Heart right ventricle (tissue), 16 donors: ENCODE measurements at places on chromosomes 2 and 18. TPM values are rescaled to one million over a fixed set of nuclear protein-coding genes. Genes with fewer than 3 reads are reported as not detected.
A peak's percentile ranks its signal among the peaks of the same experiment; 100 is the strongest.

GRCh38 chr2:54549917-54550518 lies 93.9 kb downstream of the SPTBN1 start:
- no peaks in the 10 kb centered on the region for H3K27me3 ChIP-seq
- no peaks in the 10 kb centered on the region for H3K36me3 ChIP-seq
- no peak overlapping the region for H3K4me3 ChIP-seq
- DNase-seq, result no peak
- peaks cover 95% of the 10 kb centered on the region for H3K4me1 ChIP-seq
- peak overlapping the region; percentile 5 for H3K27ac ChIP-seq

Gene SOX11
- polyA plus RNA-seq, result 0.66 TPM

Gene EPAS1
- polyA plus RNA-seq, result 119 TPM

Gene ERMN
- polyA plus RNA-seq, result 0.09 TPM

DNA sequence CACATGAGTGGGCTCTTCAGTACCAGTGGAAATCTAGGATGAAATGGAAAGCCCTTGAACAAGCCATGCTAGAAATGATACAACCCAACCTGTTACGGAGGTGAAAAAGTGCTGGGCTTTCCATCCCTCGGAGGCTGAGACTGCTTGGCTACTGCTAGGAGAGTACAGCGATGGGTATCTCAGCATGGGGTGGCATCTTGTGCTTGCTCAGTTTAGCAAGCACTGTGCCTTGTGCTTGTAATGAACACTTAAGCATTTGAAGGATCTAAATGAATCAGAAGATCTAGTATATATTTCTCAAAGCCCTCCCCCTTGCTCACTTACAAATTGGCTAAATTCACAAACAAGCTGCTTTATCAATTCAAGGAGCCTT lies 44.3 kb upstream of the EHBP1 start:
- no peak overlapping the region for H3K27ac ChIP-seq
- no peaks in the 10 kb centered on the region for H3K27me3 ChIP-seq
- no peaks in the 10 kb centered on the region for H3K36me3 ChIP-seq
- DNase-seq, result no peak
- H3K4me3 ChIP-seq, result no peak overlapping the region

Gene CSRNP3
- 0.77 TPM for polyA plus RNA-seq

DNA sequence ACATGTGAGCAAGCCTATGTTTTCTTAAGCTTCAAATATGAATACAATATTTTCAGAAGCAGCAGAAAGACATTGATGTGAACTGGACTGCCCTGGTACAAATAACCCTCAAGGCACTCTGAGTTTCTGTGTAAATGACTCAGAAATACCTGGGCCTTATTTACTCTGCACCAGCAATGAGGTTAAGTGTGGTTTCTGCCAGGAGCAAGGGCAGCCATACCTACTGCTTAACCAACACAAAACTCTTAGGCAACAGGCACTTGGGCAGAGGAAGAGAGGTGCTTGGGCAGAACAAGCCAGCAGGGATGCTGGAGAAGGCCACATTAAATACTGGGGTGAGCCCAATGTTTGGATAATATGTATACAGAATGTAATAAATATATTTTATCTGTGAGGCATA lies 29.4 kb upstream of the ARL5A start:
- no peak overlapping the region for H3K4me3 ChIP-seq
- no peaks in the 10 kb centered on the region for H3K27me3 ChIP-seq
- no peak overlapping the region for H3K27ac ChIP-seq
- no peak for DNase-seq
- no peaks in the 10 kb centered on the region for H3K4me1 ChIP-seq

- H3K4me1 ChIP-seq, result peaks cover 40% of the 10 kb centered on the region
- peak overlapping the region; percentile 33 for H3K27ac ChIP-seq
- no peak for DNase-seq
- H3K27me3 ChIP-seq, result no peaks in the 10 kb centered on the region
These were observed 88.8 kb downstream of the EPAS1 start for GRCh38 chr2:46385786-46386577.

Gene PSTPIP2
- 3.0 TPM for polyA plus RNA-seq

- H3K4me3 ChIP-seq, result no peak overlapping the region
- peaks cover 3% of the 10 kb centered on the region for H3K4me1 ChIP-seq
- no peaks in the 10 kb centered on the region for H3K27me3 ChIP-seq
- no peaks in the 10 kb centered on the region for H3K36me3 ChIP-seq
- H3K27ac ChIP-seq, result no peak overlapping the region
These were observed 415.8 kb upstream of the ZEB2 start for GRCh38 chr2:144935736-144936135.

GRCh38 chr2:96608469-96609455 lies 29.4 kb downstream of the KANSL3 start:
- H3K4me3 ChIP-seq, result no peak overlapping the region
- H3K27ac ChIP-seq, result no peak overlapping the region
- no peak for DNase-seq
- H3K27me3 ChIP-seq, result no peaks in the 10 kb centered on the region

- DNase-seq, result no peak
- peaks cover 97% of the 10 kb centered on the region for H3K36me3 ChIP-seq
- no peaks in the 10 kb centered on the region for H3K27me3 ChIP-seq
- no peaks in the 10 kb centered on the region for H3K4me1 ChIP-seq
These were observed 59.8 kb downstream of the ZNF236 start for GRCh38 chr18:76882146-76882545.

DNA sequence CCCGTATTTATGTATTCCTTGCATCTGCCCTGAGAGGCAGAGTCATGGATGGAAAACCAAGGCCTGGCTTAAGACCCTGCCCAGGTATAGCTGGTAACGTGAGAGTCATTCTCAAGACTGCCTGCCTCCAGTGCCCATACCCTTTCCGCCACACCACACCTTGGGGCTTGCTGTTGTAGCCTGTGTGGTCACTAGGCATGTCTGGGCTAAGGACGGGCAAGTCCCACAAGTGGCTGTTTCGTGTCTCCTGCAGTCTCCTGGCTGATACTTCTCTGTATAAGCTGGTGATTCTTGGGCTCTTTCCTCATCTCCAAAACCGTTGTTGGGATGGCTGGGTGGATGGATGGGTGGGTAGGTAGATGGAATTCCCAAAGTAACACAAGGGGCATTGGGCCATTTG lies 269.8 kb downstream of the KLHL29 start:
- H3K4me3 ChIP-seq, result no peak overlapping the region
- no peaks in the 10 kb centered on the region for H3K36me3 ChIP-seq
- no peak for DNase-seq
- H3K4me1 ChIP-seq, result no peaks in the 10 kb centered on the region

Gene WNT6
- polyA plus RNA-seq, result 1.1 TPM

Gene ASTL
- 0.16 TPM for polyA plus RNA-seq

Gene CRYBA2
- not detected for polyA plus RNA-seq

- H3K4me1 ChIP-seq, result peaks cover 14% of the 10 kb centered on the region
- no peaks in the 10 kb centered on the region for H3K27me3 ChIP-seq
- H3K36me3 ChIP-seq, result no peaks in the 10 kb centered on the region
- no peak for DNase-seq
These were observed 13.4 kb downstream of the CAPN14 start for GRCh38 chr2:31203916-31204315.

Gene FNDC4
- polyA plus RNA-seq, result 2.3 TPM

- no peaks in the 10 kb centered on the region for H3K27me3 ChIP-seq
- no peak overlapping the region for H3K4me3 ChIP-seq
- H3K27ac ChIP-seq, result no peak overlapping the region
- peaks cover 16% of the 10 kb centered on the region for H3K4me1 ChIP-seq
These were observed 60.2 kb upstream of the ALPP start for GRCh38 chr2:232318169-232318855.

DNA sequence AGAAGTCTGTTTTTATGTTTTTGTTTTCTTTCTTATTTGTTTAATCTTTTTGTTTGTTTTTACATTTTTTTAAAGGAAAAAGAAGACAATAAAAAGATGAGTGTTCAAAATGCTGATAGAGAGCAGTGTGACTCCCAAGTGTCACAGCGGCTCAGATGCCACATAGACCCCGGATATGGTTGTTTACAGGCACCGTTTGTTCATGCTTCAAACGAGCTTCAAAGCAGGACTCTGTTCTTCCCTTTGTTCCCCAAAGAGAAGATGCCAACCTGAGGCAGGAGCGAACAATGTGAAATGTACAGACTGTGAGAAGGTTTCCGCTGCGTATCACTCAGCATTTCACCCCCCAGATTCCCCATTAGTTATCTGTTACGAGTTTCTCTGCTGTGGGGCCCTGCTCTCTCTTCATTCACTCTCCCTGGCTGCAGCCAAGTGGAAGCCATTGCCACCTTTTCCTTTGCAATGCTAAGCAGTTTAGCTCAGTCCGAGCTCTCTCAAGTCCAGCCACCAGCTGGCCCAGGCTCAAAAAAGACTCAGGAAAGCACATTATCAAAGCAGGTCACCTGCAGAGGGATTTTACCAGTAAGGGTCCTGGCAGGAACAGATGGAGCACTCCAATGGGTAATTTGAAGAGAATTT lies 36.4 kb upstream of the PHLPP1 start:
- H3K27ac ChIP-seq, result no peak overlapping the region
- H3K27me3 ChIP-seq, result no peaks in the 10 kb centered on the region
- no peaks in the 10 kb centered on the region for H3K4me1 ChIP-seq
- no peak for DNase-seq
- no peaks in the 10 kb centered on the region for H3K36me3 ChIP-seq

GRCh38 chr2:120798567-120799247 lies 63.0 kb downstream of the GLI2 start:
- no peak overlapping the region for H3K4me3 ChIP-seq
- no peak for DNase-seq
- H3K36me3 ChIP-seq, result no peaks in the 10 kb centered on the region
- peaks cover 10% of the 10 kb centered on the region for H3K27me3 ChIP-seq
- H3K4me1 ChIP-seq, result no peaks in the 10 kb centered on the region
